ENCODE measurements at places on chromosomes 5 and 9. TPM values are rescaled to one million over a fixed set of nuclear protein-coding genes. Genes with fewer than 3 reads are reported as not detected.

PCSK5 gene
- 4.8 TPM for total RNA-seq

PRELID2 gene
- total RNA-seq = 14.9 TPM

DNA sequence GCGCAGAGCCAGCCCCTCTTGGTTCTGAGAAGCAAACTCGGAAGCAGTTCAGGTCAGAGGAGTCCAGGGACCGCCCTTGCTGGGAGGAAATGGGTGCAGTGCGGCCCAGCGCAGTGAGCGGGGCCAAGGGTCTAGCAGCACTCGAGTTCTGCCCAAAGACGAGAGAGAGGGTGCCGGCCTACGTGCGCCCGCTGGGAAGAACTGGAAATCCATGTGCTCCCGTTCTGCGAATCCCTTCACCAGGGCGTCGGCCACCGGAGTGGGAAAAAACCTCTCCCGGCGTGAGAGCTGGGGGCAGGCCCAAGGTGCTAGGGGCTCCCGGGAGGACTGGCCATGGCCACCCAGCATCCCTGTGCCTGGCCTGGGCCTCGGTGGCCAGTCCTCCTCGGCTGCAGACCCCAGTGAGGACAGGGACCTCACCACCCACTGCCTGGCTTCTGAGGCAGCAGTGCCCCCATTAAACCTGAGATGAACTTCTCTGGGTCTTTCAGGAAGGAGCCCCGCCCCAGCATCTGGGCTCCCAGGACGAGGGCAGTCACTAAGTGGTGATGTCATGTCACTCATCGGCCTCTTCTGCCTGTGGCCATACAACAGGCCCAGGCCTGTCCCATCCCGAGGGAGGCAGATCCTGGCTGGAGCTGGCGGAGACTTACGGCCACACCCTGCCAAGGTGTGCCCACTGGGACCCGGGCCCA, 10.6 kb downstream of the TMEM250 start:
- H3K27ac ChIP-seq = no peak overlapping the region
- no peaks in the 10 kb centered on the region for H3K27me3 ChIP-seq
- no peak overlapping the region for H3K4me3 ChIP-seq
- H3K36me3 ChIP-seq = no peaks in the 10 kb centered on the region
- no peak for DNase-seq

GRCh38 chr5:58847041-58847440, 264.2 kb downstream of the RAB3C start:
- H3K4me1 ChIP-seq = no peaks in the 10 kb centered on the region
- no peak for DNase-seq
- H3K4me3 ChIP-seq = no peak overlapping the region
- peaks cover 8% of the 10 kb centered on the region for H3K27me3 ChIP-seq
- H3K36me3 ChIP-seq = no peaks in the 10 kb centered on the region

DNA sequence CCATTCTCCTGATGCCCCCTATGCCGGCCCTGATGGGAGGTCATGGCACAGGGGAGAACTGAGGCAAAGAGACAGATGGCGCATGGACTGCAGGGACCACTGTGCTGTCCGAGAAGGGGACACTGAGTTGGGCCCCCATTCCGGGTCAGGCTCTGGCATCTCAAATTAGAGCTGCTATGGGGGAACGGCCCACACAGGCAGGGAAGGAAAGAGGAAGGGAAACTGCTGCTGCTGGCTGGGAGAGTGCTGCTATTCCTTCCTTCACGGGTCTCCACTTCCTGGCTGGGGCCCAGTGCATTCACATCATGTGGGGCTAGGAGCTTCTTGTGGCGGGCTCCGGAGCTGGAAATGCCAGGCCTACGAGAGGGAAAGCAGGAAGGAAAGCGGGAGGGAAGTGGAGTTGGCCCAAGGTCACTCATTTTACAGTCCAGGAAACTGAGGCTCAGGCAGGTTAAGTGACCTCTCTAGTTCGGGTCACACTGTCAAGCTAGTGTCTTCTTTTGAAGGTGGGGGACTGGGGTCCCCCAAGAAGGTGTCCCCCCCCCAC, 1.3 kb upstream of the CARD19 start:
- peak overlapping the region; percentile 69 for H3K27ac ChIP-seq
- DNase-seq = peak; percentile 26
- H3K4me3 ChIP-seq = no peak overlapping the region
- H3K27me3 ChIP-seq = no peaks in the 10 kb centered on the region
- peaks cover 34% of the 10 kb centered on the region for H3K4me1 ChIP-seq
